Activated CD4-positive, alpha-beta T cell treated with anti-CD3 and anti-CD28 coated beads for 4 hours (primary cell): ENCODE measurements at places on chromosomes 2 and 18.

- DNase-seq, result no peak
Observed at GRCh38 chr2:158011055-158011771, 90.5 kb upstream of the UPP2 start.

DNA sequence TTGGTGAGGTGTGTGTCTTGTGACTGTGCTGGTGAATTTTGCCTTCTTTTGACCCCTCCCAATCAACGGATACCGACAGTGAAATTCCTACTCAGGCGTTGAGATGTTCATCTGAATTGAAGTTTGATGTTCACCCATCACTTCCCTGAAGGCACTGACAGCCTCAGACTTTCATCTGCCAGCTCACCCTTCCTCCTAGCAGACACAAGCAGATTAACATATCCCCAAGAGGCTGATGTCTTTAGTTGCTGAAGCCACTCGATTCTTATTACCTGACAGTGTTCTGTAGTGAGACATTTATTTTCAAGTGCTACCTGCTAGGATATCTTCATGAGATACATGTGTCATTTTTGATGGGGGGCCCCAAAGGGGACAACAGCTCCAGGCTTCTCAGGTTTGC is 1330.1 kb upstream of the PIK3C3 start:
- no peak for DNase-seq

DNA sequence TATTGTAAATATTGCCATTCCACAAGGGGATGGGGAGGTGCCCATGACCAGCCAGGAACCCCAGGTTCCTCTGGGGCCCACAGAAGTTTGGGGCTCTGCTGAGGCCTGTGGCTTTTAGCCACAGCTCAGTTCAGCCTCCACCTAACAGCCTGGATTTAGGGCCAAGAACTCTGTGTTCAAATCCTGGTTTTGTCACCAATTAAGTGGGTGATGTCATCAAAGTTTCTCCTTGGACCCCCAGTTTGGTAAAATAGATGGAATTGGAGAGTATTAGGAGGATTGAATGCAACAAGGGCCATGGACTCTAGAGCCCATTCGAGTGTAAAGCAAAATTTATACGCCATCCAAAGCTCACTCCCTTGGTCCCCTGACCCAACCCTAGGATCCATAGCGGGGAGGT is 3.2 kb upstream of the FEV start:
- no peak for DNase-seq

GRCh38 chr2:26767129-26767528 is 3.0 kb downstream of the SLC35F6 start:
- DNase-seq, result no peak
